Activated CD4-positive, alpha-beta T cell treated with anti-CD3 and anti-CD28 coated beads, Interleukin-2, amount 50 U/mL, for 16 hours (primary cell): ENCODE measurements at places on chromosomes 7 and 10.

- no peak for DNase-seq
These were observed 168.7 kb upstream of the ZNF32 start for GRCh38 chr10:43817368-43817767.

DNA sequence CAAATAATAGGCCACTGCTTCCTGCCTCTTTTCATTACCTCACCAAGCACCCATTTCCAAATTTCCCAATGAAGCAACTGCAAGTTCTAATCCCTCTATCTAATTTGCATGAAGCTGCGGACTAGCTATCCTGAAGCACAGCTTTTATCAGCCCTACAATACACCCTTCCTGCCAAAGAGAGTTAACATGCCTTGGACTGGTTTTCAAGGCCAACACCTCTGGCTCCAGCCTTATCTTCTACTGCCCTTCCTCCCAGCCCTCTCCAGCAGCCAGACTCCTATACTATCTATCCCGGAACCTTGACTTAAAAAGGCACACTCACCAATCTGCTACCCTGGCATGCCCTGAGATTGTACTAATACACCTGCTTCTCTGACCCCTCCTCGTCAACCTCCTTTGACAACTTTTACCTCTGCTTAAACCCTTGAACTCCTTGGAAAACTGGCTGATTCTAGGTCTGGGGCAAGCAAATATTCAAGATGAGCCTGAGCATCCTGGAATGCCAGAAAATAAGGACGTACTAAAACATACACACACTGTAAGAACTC lies 73.4 kb downstream of the SGMS1 start:
- no peak for DNase-seq

GRCh38 chr10:6267941-6268340 lies 65.2 kb downstream of the PFKFB3 start:
- DNase-seq, result no peak

GRCh38 chr7:65910237-65910636 lies 37.4 kb downstream of the VKORC1L1 start:
- no peak for DNase-seq

DNA sequence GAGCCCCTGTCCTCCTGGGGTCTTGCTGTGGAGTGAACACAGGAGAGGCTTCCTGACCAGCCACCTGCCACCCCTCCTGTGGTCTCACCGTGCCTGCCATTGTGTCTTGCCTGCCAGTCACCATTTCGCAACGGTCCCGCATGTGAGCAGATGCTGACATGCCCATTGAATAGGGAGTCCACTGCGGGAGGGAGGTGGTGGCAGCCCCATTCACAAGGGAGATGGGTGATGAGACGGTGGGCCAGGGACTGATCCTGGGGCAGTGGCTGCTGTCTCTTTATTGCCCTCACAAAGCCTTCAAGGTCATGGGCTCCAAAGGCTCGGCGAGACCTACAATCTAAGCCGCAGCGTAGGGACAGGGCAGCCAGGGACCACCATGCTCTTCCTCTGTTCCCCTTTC lies 76.0 kb upstream of the NPTX2 start:
- DNase-seq, result no peak
